Kidney (tissue), 22 donors: ENCODE measurements at places on chromosomes 12 and 14.

DNA sequence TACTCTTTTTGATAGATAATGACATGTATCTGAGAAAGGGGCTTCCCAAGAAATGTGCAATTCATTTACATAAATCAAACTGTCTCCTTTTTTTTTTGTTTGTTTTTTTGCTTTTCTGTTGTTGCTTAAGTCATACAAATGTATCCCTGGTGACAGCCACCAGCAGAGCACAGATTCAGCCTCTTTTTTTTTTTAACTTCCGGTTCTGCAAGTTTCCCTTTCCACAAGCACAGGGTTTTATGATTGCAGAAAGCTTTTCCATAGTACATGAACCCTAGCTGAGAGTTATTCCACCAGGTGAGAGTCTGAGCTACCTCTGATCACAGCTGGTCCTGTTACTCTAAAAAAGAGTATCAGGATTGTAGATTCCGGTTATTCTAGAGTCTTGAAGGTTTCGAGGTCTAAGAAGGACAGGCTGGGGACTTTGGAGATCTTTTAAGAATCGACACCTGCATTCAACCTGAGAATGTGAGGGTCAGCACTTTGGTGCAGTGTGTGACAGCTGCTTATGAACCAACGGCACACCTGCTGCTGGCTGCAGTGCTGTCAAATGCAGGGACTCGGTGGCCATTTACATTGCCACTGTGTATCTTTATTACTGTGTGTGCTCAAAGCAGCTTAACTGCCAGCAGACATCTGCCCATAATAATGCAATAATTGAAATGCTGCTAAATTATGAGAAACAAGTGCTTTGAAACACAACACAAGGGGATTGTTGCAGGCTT lies 551.7 kb downstream of the NRXN3 start:
- DNase-seq: no peak

DNA sequence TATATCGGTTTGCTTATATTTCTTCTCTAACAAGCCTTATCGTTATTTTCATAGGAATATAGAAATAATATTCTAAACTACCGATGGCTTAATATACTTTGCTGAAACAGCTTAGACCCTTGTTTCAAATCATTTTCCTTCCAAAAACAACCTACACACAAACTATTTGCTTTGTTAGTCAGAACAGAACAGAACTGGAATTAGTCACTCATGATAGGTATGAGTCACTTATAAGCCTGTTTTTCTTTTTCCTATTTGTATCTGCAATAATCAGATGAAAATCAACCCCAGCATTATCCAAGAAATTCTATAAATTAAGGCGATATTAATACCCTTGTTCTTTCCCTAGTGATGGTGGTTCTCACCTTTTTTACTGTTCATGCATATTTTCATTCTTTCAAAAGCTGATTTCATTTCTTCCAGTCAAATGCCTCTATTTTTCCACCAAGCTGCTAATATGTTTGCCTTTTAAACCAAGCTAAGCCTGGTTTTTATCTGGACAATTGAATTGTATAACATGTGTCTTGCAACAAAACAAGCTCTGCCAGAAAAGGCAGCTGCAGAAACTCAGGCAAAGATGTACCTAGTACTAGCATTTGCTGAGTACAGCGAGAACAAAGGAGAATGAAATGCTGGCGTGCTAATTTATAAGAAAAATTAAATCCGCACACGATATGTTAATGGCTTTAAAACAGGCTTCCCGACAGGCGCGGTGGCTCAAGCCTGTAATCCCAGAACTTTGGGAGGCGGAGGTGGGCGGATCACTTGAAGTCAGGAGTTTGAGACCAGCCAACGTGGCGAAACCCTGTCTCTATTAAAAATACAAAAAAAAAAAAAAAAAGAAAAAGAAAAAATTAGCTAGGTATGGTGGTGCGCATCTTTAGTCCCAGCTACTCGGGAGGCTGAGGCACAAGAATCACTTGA lies 1418.2 kb downstream of the AACS start:
- no peak for DNase-seq

GRCh38 chr12:109098651-109099050 lies 1.3 kb downstream of the UNG start:
- DNase-seq: no peak

DNA sequence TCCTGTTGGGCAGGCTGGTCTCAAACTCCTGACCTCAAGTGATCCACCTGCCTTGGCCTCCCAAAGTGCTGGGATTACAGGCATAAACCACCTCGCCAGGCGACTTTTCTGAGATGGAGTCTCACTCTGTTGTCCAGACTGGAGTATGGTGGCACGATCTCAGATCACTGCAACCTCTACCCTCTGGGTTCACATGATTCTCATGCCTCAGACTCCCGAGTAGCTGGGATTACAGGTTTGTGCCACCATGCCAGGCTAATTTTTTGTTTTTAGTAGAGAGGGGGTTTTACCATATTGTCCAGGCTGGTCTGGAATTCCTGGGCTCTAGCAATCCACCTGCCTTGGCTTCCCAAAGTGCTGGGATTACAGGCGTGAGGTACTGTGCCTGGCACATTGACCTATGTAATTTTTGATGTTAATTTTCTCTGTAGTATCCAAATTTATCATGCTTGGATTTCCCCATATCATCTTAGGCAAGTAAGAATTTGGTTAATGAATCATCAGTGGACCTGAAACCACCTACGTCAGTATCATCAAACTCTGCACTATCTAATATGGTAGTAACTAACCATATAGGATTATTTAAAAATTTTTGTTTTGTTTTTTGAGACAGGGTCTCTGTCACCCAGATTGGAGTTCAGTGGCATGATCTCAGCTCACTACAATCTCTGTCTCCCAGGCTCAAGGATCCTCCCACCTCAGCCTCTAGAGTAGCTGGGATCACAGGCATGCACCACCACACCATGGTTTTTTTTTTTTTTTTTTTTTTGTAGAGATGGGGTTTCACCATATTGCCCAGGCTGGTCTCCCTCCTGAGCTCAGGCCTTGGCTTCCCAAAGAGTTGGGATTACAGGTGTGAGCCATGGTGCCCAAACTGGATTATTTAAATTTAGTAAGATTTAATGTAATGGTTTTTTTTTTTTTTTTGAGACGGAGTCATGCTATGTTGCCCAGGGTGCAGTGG lies 11.9 kb upstream of the ATP5F1B start:
- DNase-seq: no peak

- DNase-seq: no peak
Measured at GRCh38 chr14:103353362-103353761, 19.3 kb downstream of the EIF5 start.

GRCh38 chr12:109758426-109759420 lies 45.1 kb downstream of the FAM222A start:
- DNase-seq: peak; percentile 36

DNA sequence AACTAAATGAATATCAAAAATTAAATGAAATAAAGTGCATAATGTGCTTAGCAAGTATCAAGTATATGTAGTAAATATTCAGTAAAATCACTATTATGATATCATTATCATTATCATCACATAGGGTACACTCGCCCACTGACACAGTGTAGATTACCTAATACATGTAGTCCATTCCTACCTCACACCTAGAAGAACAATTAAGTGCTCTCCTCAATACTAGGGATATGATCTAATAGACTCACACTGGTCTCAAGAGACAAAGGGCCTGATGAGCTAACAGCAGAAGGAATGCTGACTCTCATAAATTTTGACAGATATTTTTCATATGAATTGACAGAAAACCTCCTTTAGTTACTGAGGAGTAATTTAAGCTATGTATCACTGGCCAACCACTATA lies 29.1 kb downstream of the FSCB start:
- no peak for DNase-seq

DNA sequence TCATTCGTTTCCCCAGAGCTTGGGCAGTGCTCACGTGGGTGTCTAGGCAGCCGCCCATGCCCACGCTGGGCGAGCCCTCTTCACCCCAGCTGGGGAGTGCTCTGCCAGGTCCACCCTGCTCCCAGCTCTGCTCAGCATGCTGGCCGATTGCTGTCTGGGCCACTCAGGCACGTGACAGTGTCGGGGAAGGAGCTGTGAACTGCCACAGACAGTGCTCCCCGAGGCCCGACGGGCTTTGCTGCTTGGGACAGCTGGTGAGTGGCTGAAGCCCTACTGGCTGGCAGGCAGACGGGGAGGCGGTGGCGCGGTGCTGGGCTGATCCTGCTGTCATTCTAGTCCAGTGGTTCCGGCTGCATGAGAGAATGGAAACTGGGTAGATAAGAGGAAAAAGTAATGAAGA lies 15.8 kb downstream of the NOC4L start:
- no peak for DNase-seq

DNA sequence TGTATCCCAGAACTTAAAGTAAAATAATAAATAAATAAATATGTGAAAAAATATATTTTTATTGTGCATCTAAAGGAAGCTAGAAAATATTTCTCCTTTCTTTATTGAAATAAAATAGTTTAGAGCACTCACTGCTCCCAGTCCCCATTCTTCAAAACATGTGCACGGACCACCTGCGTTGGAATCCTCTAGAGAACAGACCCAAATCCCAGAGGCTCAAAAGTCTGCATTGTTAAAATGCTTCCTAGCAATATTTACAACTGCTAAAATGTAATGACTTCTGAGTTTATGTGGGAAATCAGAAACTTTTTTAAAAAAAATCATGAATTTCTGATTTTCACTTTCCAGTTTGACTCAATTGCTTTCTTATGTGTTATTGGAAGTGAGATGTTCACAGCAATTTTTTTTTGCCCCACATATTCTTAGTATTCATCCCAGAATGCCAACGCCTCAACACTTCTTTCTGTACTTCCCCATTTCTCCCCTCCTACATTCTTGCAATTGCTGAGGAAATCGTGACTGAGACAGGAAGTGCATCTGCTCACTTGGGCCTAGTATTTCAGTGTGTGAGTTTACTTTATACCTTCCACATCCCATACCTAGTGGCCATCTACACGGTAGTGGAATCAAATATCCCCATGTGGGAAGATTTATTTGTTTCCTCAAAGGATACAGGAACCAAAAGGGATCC lies 116.0 kb upstream of the FLRT2 start:
- DNase-seq: no peak

GRCh38 chr12:92143258-92143657 lies 2.4 kb downstream of the BTG1 start:
- DNase-seq: no peak

- no peak for DNase-seq
Measured at GRCh38 chr12:80038062-80038560, 61.2 kb upstream of the OTOGL start.

- no peak for DNase-seq
Measured at GRCh38 chr12:92560713-92561542, 141.9 kb upstream of the PLEKHG7 start.

- peak; percentile 84 for DNase-seq
Measured at GRCh38 chr12:57008178-57008577, 1.8 kb upstream of the ZBTB39 start.

GRCh38 chr14:92653162-92653651 lies 95.2 kb downstream of the LGMN start:
- no peak for DNase-seq

- DNase-seq: no peak
Measured at GRCh38 chr14:91114079-91115065, 499 bp downstream of the DGLUCY start.

GRCh38 chr12:81811061-81811777 lies 52.1 kb upstream of the PPFIA2 start:
- no peak for DNase-seq

- peak; percentile 92 for DNase-seq
Measured at GRCh38 chr12:54419088-54419887, at the start of gene ITGA5. TSS of gene ITGA5 (minus strand) at chr12:54419266. CDS start at chr12:54419198, 68 bp downstream.

DNA sequence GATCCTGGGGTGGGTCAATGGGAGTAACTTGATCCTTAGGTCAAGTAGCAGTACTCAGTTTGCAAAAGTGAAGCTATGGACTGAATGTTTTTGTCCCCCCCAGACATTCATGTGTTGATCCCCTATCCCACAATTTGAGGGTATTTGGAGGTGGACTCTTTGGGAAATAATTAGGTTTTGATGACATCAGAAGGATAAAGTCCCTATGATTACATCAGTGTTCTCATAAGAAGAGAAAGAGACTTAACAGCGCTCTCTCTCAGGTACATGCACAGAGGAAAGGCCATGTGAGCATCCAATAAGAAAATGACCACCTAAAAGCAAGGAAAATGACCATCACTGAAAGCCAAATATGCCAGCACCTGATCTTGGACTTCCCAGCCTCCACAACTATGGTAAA lies 550.8 kb downstream of the FOXG1 start:
- DNase-seq: no peak

DNA sequence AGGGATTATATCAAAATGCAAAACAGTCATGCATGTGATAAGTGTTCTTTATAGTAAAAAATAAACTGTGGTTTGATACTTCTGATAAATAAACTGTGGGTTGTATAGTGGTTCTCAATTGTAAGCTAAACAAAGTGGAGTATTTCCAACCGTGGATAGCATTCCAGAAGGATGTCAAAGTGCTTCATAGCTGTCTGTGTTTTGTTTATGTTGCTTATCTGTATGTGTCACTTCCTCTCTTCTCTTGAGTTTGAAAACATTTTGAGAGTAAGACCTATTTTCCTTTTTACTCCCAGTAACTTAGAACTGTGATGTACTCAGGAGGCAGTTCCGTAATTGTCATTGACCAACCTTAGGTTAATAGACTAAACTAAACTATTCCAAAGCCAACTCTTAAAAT lies 415.8 kb downstream of the TMTC2 start:
- DNase-seq: no peak

- no peak for DNase-seq
Measured at GRCh38 chr14:63677891-63678379, 36.3 kb upstream of the WDR89 start.

GRCh38 chr12:64835901-64836300 lies 11.5 kb downstream of the TBC1D30 start:
- no peak for DNase-seq

- no peak for DNase-seq
Measured at GRCh38 chr12:104684884-104685283, 228.1 kb downstream of the CHST11 start.

DNA sequence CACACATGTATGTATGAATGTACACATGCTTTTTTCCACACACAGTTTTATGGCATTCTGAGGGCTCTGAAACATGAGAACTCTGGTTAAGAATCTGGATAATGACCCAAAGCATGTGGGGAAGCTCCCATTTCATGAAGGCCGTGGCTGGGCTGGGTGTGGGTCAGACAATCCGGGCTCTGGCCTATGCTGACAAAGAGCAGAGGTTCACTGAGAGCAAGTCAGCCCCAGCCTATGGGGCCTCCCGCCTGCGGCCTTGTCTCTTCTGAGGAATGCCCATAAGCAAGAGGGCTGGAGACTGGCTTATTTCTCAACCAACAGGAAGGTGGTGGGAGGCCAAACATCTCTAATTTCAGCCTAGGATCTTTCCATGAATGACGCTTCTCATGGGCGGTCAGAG lies 8.5 kb downstream of the MYH6 start:
- peak; percentile 38 for DNase-seq

- DNase-seq: no peak
Measured at GRCh38 chr12:9868311-9868801, 798 bp downstream of the CLEC2B start.
